ENCODE measurements at places on chromosomes 11 and 22.

DNA sequence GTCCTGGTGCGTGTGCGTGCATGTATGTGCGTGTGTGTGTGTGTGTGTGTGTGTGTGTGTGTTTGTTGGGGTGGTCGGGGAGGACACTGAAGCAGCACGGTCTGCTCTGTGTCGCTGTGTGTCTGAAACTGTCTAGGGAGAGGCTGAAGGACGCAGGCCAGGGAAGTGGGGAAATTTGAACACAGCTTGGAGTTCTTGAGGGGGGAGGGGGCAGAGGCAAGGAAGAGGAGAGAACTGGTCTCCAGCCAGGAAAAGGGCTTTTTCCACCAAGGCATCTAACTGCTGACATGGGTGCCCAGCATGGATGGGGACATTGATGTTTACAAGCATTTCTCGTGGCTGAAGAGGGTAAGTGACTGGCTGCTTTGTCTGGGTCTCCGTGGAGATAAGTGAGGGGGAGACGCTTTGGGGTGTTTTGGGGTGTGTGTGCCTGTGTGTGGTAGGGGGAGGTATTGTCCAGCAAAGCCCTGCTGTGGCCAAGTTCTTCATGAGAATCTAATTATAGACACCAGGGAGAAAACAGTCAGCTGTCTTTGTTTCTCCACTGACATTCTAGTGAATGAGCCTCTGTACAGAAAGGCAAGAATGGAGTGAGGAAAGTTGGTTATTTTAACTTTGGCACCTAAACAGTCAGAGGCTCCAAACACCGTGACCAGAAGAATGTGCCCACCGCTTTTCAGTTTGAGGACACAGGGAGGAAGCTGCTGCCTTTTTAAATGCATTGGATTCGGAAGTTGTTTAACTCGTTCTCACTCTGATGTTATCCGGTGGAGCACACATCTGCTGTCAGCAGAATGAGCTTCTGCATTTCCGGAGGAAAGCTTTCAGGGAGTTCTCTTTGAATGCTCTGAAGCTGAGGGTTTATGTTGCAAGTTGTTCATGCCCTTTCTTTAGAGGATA, 63.7 kb downstream of the PPFIBP2 start:
- DNase-seq: peak; percentile 70

DNA sequence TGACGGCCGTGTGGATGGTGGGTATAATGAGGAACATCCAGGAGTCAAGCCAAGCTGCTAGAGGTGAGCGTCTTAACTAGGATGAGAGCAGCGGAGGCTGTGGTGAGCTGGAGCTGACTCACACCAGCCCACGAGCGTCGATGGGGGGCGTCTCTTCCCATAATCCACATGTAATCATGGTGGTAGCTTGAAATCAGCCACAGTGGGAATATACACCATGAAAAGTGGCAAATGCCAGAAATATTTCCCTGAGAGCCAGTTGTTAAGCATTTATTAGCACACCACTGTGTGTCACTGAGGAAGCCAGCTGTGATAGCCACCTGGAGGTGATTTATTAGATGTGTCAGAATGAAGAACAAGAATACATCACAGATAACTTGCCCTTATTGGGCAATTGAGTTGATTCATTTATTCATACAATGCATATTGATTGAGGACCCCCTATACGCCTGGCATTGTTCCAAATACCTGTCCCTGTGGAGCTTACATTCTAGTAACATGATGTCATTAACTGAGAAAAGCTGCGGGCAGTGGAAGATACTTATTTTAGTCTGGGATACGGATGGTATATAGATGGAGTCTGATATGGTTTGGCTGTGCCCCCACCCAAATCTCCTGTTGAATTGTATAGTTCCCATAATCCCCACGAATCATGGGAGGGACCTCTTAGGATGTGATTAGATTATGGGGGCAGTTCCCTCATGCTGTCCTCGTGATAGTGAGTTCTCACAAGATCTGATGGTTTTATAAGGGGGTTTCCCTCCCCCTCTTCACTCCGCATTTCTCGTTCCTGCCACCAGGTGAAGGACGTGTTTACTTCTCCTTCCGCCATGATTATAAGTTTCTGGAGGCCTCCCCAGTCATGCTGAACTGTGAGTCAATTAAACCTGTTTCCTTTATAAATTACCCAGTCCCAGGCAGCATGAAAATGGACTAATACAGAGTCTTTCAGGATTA, 473.4 kb downstream of the METTL15 start:
- no peak for DNase-seq

GRCh38 chr22:43090130-43090789, 1.1 kb upstream of the TTLL1 start:
- DNase-seq: peak; percentile 69

- no peak for DNase-seq
Measured at GRCh38 chr11:19597876-19598275, 114.8 kb upstream of the NAV2 start.

DNA sequence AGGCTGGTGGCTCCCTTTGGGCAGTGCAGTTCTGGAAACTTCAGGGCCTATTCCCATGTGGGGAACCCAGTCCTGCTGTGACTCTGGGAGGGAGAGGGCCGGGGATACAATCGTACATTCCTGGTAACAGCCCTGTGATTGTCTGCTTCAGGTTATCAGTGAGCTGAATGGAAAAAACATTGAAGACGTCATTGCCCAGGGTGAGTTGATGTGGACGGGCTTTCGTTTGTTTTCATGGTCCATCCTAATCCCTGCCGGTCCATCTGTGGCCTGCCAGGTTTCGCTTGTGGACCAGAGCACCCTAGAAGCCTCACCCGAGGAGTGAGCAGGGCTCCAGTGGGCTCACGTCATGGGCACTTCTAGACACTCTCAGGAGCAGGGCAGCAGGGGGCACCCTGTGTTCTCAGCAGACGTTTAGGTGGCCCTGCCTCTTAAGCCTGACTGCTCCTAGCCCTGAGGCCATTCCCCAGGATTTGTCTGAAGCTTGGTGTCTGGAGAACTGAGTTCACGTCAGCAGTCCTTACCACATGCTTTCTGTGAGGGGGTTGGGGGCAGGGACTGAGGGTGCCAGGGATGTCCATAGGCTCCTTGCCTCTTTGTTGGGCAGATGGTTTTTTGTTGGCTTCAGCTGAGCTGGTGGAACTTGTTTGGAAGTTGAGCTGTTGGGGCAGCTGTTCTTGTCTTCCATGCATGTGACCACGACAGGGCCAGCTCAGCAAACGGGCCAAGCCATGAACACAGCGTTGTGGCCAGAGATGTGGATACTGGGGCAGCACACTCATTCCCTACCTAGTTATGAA, 1.9 kb downstream of the RPLP2 start:
- DNase-seq: no peak

DNA sequence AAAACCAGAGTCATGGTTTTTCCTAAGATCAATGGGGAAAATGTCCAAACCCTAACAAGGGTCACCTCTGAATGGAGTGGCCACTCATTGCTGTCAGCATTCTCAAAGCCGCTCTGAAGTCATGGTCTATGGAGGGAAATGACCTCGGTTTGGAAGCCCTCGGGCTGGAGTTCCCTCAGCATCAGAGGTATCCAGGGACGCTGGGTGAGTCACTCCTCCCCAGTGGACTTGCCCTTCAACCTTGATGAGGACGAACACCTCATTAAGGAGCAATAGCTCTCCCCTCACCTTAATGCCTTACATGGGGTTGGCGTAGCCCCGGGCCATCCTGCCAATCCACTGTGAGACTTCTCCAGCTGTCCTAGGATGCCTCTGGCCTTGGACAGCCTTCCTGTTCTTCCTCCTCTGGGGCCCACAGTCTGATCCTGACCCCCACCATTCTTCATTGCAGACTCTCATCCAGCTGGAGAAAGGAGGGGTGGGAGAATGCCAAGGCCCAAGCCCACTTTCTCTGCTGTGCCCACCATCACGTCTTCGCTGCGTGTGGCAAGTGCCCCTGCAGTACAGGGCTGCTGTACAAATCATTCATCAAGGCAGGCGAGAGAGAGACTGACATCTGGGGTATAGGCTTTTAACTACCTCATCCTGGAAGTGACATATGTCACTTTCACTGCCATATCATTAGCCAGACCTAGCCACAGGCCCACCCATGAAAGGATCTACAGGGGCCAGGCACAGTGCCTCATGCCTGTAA, 25.4 kb upstream of the MYH9 start:
- no peak for DNase-seq

DNA sequence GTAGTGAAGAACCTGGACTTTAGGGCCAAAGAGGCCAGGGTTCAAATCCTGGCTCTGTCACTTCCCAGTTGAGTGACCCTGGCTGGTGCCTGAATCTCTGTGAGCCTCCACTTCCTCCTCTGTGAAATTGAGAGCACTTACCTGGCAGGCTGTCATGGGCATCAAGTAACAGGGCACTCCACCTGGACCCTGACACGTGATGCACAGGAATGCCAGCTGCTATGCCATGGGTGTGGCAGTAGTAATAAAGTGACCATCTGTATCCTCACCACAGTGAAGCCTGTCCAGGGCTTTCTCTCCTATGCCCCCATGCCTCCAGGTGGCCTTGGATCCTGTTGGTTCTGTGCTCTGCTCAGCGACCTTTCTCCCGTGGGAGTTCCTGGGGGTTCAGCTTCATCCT, 29.8 kb upstream of the PPP6R3 start:
- DNase-seq: no peak

DNA sequence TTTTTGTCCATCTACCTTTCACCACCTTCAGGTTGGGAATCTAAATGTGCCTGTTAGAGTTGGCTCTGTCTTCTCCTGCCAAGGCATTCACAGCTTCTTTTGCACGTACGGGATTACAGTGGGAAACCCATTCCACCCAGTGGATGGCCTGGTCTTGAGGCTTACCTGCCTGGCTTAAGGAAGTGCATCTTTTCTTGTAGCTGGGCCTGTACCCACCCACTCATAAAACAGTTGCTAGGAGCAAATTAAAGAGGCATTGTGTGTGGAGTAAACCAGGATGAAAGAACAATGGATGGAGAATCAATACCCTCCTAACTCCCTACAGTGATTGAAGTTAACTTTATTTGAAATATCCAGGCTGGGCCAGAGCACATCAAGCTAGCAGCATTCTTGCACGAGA, 71.6 kb downstream of the TEAD1 start:
- DNase-seq: no peak

DNA sequence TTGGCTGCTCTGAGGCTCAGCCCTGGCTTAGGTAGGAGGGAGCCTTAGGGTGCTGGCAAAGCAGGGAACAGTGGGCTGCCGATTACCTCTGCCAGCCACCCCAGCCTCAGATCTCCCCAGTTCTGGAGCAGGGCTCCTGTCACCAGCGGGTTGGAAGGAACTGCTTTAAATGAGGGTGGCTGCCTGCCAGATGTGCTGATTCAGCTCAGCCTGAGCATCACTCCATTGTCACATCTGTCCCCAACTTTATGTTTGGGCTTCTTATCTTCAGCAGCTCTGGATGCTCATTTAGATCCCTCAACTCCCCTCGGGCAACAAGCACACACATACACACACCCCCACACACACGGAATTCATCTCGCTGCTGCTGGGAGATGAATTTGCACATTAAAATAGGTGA, 16.9 kb upstream of the ANKK1 start:
- no peak for DNase-seq

DNA sequence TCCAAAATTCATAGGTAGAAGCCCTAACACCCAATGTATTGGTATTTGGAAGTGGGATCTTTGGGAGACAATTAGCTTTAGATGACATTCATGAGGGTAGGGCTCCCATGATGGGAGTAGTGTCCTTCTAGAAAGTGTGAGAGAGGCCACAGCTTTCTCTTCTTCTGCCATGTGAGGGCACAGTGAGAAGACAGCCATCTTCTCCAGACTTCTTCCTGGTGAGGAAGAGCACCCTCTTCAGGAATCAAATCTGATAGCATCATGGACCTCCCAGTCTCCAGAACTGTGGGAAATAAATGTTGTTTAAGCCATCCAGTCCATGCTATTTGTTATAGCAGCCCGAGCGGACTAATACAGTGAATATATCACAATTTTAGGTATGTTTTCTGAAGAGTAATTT, 96.9 kb downstream of the CNTN5 start:
- no peak for DNase-seq

GRCh38 chr22:27846910-27847309, 45.4 kb upstream of the MN1 start:
- no peak for DNase-seq

DNA sequence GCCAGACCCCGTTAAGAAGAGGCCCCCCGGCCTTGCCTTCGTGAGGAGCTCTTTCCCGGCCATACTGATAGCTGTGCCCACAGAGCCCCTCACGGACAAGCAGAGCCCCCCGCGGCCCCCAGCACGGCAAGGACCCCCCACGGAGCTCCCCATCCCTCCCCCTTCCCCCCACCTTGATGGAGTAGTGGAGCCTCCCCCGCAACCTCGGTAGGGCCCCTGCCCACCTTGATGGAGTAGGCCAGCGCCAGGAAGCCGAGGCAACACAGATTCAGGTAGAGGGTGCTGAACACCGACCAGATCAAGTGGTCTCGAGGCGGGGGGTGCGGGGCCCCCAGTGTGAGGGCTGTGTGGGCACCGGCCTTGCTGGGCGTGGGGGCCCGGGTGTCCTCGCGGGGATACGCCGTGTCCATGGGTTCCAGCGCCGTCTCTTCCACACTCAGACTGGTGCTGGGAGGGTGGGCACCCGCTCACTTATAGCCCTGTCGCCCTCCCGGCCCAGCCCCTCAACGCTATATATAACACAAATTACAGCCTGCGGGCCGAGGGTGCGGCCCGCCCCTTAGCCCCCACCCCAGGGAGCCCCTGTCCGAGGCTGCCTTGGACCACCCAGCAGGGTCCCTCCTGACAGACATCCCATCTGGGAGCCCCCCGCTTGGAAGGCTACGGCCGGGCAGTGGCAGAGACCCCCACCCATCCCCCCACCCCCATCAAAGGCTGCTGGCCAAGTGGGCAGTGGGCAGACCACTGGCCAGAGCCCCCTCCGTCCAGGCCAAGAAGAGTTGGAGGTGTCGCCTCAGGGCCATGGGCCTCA, at the start of gene IFITM5:
Gene IFITM5 (minus strand): TSS at position 446 of the 811 bp plus-strand sequence. CDS start 36 bp downstream, at position 410.
- DNase-seq: no peak

Measured in lower leg skin (tissue), 4 donors.